T-cell (primary cell): ENCODE measurements at places on chromosomes 3 and 15.

- no peak for DNase-seq
Measured at GRCh38 chr3:81197386-81197785, 564.1 kb downstream of the GBE1 start.

GRCh38 chr3:20569310-20569709, 383.3 kb upstream of the SGO1 start:
- no peak for DNase-seq

DNA sequence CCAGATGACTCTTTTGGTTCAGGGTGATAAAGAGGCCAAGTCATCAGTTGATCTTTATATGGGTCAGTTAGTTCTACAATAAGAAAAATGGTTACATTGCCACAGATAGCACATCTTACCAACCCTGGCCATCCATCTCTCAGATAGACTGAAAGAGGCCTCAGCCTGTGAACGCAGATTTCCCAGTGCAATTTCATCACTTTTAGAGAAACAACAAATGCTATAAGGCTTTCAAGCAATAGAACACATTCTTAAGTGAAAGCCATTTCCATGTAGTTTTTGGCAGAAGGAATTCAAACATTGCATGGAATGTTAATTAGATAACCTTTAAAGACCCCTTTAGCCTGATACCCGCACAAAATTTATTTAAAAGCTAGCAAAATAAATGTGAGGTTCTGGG, 200.6 kb upstream of the ZBTB20 start:
- no peak for DNase-seq

DNA sequence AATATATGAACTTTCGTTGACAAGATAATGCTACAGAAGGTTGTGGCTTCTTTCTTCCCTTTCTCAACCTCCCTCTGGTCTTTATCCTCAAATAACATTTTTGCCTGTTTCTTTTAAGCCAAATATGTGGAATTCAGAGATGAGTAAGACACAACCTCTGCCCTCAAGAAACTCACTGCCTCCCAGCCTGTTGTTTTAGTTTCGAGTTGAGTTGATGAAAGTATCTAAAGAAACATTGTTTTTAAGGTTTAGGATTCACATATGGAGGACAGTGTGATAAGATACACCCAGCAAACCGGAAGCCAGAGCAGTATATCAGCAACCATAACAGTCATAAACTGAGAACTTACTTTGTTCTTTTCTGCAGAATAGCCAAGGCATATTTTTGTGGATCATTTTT, 218.6 kb downstream of the THSD4 start:
- no peak for DNase-seq

DNA sequence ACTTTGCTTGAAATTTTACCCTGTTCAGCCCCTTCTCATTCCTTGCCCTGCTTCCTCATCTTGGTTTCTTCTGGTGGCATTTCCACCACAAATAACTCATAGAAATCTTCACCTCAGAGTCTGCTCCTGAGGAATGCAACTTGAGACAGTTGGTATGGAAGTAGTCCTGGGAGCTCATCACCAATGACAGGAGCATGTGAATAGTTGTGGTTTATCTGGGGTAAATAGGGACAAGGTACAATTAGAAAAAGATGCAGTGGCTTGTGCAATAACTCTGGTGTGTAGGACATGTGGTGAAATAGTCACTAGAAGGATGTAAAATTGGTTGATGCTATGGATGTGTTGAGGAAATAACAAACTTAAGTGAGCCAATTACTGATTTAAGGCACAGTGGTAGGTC, 72.7 kb upstream of the CHRNA7 start:
- DNase-seq, result no peak

GRCh38 chr15:74136540-74136813, 6.1 kb downstream of the ISLR2 start:
- no peak for DNase-seq

DNA sequence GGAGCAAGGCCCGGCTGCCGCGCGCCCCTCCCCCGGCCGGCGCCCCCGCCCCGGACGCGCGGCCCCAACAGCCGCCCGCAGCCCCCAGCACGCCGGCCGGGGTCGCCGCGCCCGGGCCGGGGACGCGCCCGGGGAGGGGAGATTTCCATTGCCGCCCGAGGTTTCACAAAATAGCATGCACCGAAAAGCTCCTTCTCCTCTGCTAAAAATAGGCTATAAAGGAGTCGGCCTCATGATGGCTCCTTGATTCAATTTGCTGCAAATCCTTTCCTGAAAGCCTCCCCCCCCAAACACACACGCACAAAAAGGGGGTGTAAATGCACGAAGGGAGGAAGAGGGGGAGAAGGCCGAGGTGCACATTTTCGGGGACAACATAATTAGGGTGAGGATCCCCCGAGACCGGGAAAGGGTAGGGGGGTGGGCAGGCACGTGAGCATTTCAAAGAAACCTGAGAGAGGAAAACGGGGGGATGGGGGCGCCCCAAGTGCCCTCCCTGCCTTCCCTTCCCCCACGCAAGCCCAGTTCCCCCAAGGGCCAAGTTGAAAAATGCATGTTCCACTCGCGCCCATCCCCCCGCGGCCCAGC, 734 bp downstream of the TBL1XR1 start:
- DNase-seq, result peak; percentile 29

DNA sequence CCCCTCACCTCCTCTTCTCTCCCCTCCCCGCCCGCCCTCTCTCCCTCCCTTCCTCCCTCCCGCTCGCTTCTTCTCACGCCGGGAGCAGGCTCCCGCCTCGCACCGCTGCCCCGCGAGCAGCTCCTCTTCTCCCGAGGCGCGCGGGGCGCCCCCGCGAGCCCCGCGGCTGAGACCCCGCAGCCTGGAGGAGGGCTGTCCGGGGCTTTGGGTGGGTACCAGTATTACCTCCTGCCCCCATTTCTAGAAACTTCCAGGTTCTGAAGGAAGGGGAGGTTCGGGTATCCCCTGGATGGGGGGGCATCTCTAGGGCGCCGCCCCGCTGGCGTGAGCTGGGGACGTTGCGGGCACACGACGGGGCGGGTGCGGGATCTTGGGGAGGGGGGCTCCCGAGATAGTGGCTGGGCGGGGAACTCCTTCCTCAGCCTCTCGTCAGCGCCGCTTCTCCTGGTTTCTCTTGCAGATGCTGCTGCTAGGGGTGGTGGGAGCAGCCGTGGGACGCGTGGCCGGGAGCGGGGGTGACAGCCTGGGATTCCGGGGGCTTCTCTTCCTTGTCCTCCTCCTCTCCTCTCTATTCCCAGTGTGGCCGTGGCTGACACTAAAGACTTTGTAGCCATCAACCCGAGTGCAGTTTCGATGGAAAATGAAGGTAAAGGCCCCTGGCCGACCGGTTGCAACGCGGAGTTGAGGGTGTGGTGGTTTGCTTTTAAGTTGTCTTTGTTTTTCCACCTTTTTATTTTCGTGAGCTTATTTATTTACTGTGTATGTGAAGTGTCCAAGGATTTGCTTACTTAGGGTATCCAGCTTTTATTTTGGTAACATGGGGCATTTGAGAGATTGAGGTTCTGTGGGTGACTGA, 474 bp downstream of the ATP2C1 start:
- DNase-seq, result peak; percentile 21

DNA sequence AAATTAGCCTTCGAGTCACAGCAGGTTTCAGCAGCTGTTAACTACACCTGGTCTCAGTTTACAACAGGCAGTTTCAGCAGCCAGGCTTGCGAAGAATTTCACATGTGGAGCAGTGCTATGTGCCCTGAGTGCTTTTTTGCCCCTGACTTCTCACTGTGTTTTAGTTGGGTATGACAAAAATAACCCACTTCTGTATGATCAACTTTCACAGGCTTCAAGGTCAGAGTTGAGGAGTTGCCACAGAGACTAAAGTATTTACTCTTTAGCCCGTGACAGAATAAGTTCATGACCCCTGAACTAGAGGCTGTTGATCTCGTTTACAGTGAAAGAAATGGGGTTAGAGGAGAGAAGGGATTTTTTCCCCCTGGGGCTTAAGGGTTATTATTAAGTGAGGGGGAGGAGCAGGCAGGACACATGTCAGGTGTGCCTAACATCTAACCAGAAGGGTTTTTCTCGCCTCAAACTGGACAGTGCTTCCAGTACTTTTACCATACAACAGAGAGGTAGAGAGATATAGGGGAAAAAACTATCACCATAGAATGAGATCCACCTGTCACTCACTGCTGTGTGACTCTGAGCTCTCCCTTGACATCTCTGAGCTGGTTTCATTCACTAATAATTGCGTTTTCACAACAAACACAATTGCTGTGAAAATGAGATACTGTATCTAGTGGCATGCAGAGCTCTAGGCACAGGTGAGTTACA, 14.0 kb upstream of the TOPBP1 start:
- no peak for DNase-seq

DNA sequence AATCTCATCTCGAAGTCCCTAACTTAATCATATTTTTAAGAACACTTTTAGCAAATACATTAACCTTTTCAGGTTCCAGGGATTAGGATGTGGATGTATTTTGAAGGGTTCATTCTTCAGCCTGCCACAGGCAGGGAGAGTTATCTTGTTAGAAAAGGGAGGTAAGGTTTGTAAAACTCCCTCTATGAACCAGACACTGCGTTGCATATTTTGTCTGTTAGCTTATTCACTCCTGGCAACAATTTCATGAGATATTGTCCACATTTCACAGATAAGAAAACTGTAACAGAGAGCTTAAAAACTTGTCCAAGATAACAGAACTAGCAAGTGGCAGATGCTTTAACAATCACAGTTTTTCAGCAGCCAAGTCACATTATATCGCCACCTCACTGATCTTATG, 155.4 kb downstream of the DIPK2A start:
- DNase-seq, result no peak

DNA sequence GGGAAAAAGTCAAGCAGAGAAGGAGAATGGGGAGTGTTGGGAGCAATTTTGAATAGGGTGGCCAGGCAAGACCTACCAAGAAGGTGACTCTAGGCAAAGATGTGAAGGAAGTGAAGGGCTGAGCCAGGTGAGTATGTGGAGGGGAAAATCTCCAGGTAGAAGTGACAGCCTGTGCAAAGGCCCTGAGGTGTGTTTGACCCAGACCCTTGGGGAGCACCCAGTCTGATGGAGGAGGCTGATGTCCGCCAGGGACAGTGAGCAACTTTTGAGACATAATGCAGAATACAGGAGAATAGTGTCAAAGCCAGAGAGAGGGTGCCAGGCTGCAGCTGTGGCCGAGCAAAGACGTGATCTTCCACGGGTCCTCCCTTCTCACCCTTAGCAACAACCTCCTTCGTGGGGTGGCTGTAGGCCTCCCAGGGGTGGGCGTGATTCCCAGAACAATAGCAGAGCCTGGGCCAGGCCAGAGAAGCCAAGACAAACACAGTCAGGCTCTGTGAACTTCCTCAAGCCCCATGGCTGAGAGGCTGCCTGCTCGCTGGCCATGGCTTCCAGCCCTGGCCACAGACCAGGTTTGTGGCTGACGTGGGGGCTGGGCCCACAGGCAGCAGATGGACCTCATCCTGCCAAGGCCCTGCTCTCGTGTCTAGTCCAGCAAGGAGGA, 58.1 kb downstream of the SLC6A6 start:
- DNase-seq, result no peak

GRCh38 chr3:63911509-63911872, 692 bp downstream of the SCAANT1 start:
- DNase-seq, result no peak

- no peak for DNase-seq
Measured at GRCh38 chr15:61784734-61785133, 275.5 kb downstream of the VPS13C start.

GRCh38 chr3:101725194-101725889, 928 bp downstream of the CEP97 start:
- DNase-seq, result no peak

DNA sequence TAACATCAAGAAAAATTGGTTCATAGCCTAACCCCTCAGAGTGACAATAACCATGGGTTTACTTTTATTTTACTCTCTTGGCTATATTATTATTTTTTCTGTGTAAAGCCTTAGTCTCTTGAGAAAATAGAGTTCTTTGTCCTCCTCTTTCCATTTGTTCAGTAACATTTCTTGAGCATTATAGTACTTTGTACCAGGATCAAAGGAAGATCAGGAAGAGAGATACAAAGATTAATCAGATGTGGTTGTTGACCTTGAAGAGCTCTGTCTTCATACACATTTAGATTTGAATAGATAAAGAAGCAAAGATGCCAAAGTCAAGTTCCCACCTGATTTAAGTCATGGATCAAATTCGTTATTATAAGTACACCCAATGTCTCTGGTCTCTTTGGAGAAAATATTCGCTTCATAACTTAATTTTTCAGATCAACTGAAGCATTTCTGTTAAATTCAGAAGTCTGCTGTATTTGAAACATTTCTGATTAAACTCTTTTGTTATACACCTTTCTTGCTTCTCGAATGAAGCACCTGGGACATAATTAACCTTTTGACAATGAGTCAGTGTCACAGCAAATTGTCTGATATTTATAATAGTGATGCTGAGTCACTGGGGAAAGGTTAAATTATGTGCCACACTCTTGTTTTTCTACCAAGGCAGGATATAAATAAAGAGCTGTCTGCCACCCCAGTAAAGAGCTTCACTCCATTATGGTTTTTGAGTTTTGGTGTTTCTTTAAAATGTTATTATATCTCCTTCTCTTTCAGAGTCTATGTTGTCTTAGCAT, 100.2 kb downstream of the GHSR start:
- DNase-seq, result no peak
